ENCODE measurements at places on chromosomes 16 and 17. TPM values are rescaled to one million over a fixed set of nuclear protein-coding genes. Genes with fewer than 3 reads are reported as not detected.

The TENT4B gene
- 8.5 TPM for polyA plus RNA-seq

The TEX19 gene
- polyA plus RNA-seq: not detected

The EVPLL gene
- polyA plus RNA-seq: not detected

The ABCC3 gene
- 0.94 TPM for polyA plus RNA-seq

The NPIPA3 gene
- polyA plus RNA-seq: not detected

The HYDIN gene
- not detected for polyA plus RNA-seq

The EARS2 gene
- 7.5 TPM for polyA plus RNA-seq

The KRTAP9-8 gene
- polyA plus RNA-seq: not detected

The RAMP2 gene
- not detected for polyA plus RNA-seq

The KRT12 gene
- polyA plus RNA-seq: not detected

The TSNAXIP1 gene
- polyA plus RNA-seq: not detected

The KRT32 gene
- not detected for polyA plus RNA-seq
